ENCODE measurements at places on chromosomes 1 and 21.

- DNase-seq = no peak
Observed at GRCh38 chr21:35540950-35541638, 492.0 kb upstream of the RUNX1 start.

DNA sequence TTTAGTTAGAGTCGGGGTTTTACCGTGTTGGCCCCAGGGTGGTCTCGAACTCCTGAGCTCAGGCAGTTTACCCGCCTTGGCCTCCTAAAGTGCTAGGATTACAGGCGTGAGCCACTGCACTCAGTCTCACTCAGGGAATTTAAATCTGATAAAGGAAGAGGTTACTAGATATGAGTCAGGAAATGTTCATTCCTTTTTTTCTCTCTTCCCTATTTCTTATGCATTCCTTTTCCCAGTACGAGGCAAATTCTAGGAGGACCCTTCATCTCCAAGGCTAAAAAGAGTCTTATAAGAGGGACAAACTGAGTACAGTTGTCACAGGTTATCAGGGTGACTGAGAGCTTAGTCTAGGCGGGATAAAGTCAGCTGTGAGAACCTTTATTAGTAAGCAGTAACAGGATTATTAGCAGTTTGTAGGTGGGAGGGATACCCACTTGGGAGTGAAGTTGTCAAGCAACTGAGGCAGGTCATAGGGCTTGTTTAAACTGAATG is 9.1 kb downstream of the MACF1 start:
- DNase-seq = no peak

DNA sequence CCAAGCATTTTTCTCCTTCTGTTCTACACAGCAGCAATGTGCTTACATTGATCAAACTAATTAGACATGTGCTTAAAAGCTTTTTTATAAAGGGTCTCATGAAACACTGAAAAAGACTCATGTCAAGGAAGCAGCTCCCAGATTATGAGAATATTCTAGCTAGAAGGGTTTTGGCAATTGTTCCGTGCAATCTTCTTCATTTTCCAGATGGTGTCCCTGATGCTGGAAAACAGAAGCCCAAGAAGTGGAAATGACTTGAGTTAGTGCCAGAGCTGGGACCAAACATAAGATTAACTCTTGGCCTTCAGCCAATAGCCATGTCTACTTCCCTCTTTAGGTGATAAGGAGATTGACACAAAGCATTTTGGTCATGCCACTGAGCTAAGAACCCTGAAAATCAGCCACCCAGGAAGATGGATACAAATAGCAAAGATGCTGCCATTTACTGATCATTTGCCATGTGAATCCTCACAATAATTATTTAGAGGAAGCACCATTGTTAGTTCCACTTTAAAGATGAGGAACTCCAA is 110.8 kb downstream of the MATN1 start:
- DNase-seq = no peak

- DNase-seq = no peak
Observed at GRCh38 chr1:199150756-199151155, 511.9 kb downstream of the PTPRC start.

DNA sequence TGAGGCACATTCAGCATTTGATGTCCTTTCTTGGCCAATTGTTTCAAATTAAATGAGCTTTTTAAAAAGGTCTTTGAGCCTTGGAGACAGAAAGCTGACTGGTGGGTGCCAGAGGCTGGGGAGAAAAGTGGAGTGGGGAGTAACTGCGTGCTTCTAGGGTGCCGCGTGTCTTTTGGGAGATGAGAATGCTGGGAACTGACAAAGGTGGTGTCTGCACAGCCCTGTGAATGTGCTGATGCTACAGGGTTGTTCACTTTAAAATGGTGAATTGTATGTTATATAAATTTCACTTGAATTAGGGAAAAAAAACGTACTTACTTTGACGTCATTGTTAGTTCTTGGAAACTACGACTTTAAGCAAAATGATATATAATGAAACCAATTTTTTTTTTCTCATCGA is 8.1 kb upstream of the TFF1 start:
- DNase-seq = no peak

GRCh38 chr1:231240531-231240882 is 505 bp upstream of the GNPAT start:
- DNase-seq = no peak

DNA sequence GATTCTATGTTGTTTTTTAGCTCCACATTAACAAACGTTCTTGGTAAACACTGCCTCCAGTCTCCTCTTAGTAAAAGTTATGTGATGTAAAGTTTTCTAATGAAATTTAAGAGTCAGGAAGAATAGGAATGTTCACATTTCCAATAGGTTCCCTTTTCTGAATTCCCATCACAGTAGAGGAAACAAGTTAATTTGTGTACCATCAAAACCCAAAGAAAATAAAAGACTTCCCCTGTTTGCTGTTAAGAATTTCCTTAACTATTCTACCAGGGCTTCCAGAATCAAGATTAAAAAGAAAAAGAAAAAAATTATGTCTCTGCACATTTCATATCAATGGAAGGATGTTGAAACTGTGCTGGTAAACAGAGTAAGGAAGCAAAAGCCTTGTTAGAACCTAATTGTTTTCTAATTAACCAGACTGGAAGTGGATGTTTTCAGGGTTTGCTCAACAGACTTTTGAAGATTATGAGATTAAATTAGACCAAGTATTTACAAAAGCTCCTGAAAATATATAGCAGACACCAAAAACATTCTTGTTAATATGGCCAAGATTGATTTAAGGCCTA is 43.4 kb upstream of the PALMD start:
- no peak for DNase-seq

DNA sequence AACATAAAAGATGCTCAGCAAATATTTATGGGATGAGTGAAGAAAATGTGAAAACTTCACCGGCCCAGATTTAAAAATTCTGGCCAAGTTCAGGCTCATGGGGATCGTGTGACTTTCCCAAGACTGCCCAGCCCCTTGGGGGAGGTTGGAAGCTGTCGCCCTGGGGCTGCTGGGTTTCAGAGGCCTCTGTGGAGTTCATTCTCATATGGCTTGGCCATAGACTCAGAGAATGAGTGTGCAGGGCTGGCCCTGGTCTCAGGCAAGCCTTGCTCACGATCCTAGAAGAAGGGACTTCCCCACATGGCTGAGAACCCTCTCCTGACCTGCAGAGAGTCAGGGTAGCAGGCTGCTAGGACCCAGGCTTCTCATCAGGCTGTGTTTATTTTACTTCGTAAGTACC is 24.6 kb downstream of the PADI2 start:
- no peak for DNase-seq

DNA sequence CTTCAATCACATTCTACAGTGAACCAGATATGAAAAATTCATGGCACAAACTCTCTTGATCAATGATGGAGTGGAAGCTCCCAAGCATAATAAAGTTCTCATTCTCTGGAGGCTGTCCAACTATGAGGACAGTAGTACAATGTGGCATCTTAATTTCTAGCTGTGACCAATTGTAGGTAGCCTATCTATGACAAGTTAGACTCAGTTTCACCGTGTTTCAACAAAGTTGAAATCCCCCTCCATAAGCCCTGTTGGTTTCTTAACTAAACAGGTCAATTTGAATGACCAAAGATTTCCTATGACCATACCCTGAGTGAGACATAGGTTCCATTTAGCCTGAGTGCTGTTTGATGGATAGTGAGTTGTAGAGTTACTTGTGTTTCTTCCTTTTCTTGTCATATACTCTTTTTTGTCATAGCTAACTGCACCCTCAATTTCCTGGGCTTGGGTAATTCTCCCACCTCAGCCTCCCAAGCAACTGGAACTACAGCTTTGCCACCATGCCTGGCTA is 11.8 kb downstream of the PATJ start:
- DNase-seq = no peak

DNA sequence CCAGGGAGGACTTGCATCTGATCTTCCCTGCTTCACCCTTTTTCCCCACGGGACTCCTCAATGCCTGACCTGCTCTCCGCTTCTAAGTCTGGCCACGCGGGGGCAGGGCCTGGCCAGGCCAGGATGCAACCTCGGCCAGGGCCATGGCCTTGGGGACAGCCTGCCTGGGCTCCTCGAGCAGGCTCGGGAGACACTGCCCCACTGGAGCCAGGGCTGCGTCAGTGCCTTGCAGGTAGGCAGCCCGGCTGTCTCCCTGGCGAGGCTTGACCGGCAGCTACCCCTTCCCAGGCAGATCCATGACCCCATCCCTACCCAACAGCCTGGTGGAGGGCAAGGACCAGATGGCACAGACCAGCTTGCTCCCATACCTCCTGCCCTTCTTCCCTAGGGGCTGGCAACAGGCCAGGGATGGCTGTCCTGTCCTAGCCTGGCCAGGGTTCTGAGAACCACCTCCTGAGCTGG is 2.7 kb upstream of the PRDM16 start:
- no peak for DNase-seq

Data from activated CD4-positive, alpha-beta T cell treated with anti-CD3 and anti-CD28 coated beads for 36 hours (primary cell).